Activated naive CD4-positive, alpha-beta T cell treated with anti-CD3 and anti-CD28 coated beads, Interleukin-2, amount 10 ng/mL, durations not matched to agents 5 hours and 36 hours (primary cell): ENCODE measurements at places on chromosomes 2 and 18. TPM values are rescaled to one million over a fixed set of nuclear protein-coding genes. Genes with fewer than 3 reads are reported as not detected.

The GATA6 gene
- total RNA-seq = not detected

The MEP1B gene
- not detected for total RNA-seq

The KCNK3 gene
- total RNA-seq = not detected

The INPP5D gene
- 115 TPM for total RNA-seq

The AMER3 gene
- not detected for total RNA-seq

The FSIP2 gene
- total RNA-seq = 0.08 TPM

The MDH1B gene
- 0.10 TPM for total RNA-seq

The SCN1A gene
- not detected for total RNA-seq

The TMEM87B gene
- total RNA-seq = 19.7 TPM

The GAREM1 gene
- total RNA-seq = not detected

The FTCDNL1 gene
- total RNA-seq = 2.4 TPM
